ENCODE measurements at places on chromosomes 1 and 21.

- DNase-seq = no peak
Observed at GRCh38 chr1:184160236-184160635, 108.7 kb downstream of the TSEN15 start.

DNA sequence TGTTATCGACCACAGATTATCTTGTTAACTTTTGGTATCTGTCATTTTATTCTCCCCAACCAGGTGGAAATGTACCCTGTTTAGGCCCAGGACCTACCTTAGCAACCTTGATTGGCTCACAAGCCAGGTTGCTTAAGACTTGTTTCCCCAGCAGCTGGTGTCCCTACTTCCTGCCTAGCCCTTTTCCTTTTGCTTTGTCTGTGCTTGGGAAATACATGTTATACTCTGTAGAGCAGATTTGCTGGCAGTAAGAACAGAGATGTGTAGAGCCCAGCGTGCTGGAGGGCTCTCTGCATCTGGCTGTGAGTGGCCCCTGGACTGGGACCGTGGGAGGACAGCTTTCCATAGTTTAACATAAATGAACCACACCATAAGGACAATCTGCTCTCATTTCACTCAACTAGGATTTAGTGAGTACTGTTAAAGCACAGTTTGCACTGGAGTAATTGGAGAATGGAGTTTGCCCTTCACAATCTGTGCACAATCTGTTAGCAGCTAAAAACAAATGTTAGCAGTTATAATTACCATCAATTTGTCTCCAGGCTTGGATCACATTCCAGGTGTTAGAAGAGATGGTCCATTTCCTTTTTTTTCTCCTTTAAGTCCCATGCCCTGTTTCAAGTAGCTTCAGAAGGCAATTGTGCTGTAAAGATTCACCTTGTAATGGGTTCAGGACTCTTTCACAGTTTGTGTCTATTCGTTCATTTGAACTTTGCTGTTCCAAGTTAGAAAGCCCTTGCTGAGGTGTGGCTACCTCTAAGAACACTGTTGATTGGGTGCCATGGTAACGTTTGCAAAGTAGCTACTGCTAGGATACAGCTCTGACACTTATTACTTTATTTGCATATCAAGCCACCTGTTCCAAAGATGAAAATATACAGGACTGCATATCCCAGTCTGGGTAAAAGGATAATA, at the start of gene APOBEC4:
Gene APOBEC4, minus strand, starts transcription at position 770 of the 915 bp plus-strand sequence. CDS start 4,535 bp downstream, outside the sequence.
- DNase-seq = no peak

GRCh38 chr1:179007233-179007632, 18.5 kb upstream of the FAM20B start:
- no peak for DNase-seq

- no peak for DNase-seq
Observed at GRCh38 chr1:54857746-54858561, 29.0 kb downstream of the DHCR24 start.

GRCh38 chr1:215279682-215280081, 197.1 kb downstream of the KCNK2 start:
- no peak for DNase-seq

- DNase-seq = no peak
Observed at GRCh38 chr1:147833231-147833860, 69.2 kb upstream of the GJA8 start.

- DNase-seq = no peak
Observed at GRCh38 chr1:184473176-184473966, 86.5 kb downstream of the C1orf21 start.

DNA sequence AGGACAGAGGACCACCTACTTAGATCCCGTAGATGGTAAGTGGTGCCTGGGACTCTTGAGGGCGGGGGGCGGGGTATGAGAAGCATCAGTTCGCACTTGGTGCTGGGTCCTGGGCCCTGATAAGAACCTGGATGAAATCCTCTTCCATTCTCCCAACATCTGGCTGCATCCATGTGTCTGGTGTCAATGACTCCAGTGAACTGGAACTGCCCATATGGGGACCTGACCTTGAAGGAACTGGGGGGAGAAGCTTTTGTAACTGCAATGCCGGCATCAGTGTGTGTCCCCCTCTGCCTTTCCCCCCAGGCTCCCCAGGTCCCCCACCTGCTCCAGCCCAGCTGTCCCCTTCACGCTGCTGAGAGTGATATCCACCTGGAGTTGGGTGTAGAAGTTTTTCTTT, 49.7 kb upstream of the EPB41 start:
- no peak for DNase-seq

- DNase-seq = no peak
Observed at GRCh38 chr1:151585622-151586021, 26.2 kb upstream of the SNX27 start.

- no peak for DNase-seq
Observed at GRCh38 chr1:217021956-217022355, 298.7 kb upstream of the ESRRG start.

DNA sequence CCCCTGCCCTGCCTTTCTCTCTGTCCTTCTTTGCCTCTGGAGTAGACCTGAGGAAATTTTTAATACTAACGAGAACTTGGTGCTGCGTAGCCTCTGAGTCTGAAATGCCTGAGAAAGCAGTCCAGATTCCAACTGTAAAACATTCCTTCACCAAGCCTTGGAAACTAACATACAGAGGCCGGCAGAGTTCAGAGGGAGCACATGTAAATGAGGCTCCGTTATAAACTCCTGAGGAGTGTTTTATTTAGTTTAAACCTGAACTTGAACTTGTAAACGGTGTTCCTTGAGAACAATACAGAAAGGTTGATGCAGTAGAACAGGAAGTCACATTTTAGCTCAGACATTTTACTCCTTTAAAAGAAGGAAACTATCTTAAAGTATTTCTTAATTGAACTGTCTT, 280.7 kb downstream of the TM2D1 start:
- no peak for DNase-seq

DNA sequence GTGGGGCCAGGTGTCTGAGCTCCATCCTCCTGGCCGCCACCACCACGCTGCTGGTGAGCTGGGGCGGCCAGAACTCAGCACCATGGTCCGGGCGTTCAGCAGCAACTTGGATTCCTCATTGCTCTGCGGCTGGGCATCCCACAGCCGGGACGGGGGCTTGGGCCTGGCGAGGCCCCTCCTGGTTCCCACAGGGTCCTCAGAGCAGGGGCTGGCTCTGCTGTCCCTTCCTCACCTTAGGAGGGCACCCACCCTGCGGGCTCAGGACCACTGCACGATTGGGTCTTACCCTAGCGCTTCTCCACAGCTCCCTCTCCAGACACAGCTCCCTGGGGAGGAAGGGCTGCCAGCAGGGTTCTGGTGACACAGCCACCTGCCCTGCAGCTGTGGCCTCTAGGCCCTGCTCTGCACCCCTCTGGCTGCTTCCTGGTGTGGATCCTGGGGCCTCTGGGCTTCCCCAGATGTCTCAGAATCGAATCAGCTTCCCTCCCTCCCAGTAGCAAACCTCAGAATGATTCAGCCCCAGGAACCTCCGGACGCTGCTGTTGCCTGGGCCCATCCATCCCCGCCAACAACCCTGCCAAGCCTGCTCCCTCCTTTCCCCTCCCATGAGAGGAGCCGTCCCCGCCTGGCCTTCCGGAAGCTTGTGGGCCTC, 25.0 kb downstream of the CRYAA start:
- no peak for DNase-seq

DNA sequence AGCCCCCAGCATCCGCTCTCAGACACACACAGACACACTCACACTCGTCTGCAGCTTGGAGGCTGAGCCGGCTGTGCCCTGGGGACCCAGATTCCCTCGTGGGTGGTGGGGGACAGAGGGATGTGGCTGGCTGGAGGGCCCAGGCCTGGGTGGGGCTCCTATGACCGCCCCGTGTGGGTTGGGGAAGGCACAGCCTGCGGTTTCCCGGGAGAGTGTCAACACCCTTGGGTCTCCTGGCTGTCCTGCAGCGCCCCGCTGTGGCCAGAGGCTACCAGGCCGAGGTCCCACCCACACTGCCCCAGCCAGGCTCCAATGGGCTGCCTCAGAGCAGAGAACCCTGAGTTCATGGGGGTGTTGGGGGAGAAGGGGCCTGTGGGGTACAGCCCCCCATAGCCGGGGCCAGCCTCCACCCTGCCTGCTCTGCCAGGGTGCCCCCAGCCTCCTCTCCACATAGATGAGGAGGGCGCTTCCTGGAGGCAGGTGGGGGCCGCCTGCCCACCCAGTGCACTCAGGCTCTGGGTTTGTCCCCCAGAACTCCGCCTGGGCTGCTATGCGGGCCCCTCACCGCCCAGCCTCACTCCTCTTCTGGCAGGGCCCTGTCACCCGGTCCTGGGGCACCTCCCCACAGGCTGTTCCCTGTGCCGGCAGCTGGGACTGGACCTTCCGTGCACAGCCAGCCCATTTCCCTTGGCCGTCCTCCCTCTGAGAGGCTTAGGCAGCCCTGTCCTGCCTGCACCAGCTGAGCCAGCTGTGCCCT, at the start of gene TTC34:
Gene TTC34, minus strand, starts transcription at position 159 of the 757 bp plus-strand sequence. CDS start 866 bp downstream, outside the sequence.
- DNase-seq = no peak

- DNase-seq = no peak
Observed at GRCh38 chr21:15775981-15776380, 46.2 kb downstream of the USP25 start.

DNA sequence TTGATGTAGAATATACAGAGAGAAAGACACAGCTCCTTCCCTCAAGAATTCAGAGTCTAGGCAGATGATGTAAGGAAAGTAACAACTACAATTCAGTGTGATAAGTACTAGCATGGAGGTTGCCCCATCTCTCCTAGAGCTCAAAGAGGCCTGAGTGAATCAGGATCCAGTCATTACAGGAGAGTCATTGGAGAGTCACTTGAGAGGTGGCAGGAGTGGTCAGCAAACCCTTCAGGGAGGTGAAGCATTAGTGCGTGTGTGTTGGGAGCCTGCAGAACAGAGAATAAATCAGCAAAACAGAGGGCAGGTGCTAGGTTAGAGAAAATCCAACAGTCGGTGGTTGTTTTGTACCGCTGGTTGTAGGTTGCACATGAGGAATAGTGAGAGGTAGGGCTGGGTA, 46.1 kb downstream of the GRIK1 start:
- no peak for DNase-seq

GRCh38 chr1:202283379-202283844, 58.3 kb downstream of the UBE2T start:
- DNase-seq = no peak

DNA sequence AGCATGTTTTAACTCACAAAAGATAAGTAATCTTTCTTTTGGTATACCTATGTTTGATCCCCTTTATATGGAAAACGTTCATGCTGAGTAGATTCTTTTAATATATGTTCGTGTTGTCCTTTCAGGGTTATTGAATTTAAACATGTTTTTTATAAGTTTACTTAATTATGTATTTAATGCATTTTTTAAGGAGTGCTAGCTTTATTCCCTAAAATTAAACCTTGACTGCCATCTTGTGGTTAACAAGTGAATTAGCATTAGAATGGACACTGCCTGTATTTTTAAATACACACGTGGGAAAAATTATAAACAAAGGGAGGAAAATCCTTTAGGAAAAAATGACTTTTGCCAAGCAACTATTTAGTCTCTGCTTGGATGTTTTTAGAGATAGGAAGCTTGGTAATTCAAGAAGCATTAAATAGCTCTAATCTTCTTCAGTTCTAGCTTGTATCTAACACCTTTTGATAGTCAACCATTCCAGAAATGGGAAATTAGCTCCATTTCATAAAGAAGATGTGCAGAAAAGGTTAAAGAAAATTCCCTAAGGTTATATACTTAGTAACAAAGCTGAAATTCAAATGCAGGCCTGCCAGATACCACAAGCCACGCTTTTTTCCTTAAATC, 43.0 kb downstream of the UBE2U start:
- DNase-seq = no peak

DNA sequence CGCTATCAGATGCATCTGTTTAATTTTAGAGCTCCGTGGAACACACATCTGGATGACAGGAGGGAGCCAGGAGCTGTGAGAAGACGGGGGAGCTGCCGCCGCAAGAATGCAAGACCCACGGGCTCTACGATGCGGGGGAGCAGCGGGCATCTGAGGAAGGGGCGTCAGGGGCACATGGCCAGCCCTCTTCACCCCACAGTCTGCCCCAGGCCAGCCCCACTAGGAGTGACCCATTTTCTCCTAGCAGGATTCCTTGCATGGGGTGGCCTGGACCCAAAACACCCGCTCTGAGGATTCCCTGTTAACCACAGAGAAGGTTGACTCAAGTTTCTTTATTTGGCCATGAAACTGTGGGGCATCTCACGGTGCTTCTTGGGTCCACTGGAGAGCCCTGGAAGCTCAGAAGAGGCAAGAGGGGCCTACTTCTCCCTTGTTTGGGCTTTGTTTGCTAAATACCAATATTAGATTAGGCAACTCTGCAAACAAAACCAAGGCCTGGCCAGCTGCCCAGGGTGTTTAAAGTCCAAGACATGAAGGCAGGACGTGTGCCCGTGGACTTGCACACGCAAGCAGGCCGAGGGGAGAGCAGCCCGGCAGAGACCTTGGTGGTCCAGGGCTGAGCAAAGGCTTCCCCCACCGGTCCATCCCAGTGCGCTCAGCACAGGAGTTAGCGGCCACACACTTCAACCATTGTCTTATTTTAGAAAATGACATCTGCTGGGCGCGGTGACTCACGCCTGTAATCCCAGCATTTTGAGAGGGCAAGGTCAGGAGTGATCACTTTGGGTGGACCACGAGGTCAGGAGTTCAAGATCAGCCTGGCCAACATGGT, 89.8 kb downstream of the DHRS3 start:
- no peak for DNase-seq

DNA sequence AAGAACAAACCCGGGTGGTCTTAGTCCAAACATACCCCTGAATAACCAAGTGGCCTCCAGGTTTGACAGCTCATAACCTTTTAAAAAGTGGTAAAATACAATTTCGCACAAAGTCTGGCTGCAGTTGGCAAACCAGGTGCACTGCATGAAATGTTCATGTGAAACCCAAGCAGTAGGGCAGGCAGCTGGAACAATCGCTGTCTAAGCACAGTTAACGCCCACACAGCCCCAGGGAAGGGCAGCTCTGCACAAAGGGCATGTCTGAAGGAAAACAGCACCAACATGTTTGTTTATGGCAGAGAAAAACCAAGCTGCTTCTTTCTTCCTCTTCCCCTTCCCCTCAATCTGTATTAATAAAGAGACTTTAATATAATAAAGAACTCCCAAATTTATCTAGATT, 49.5 kb downstream of the KIAA1614 start:
- DNase-seq = no peak

- DNase-seq = no peak
Observed at GRCh38 chr1:219541946-219542345, 71.0 kb downstream of the ZC3H11B start.

DNA sequence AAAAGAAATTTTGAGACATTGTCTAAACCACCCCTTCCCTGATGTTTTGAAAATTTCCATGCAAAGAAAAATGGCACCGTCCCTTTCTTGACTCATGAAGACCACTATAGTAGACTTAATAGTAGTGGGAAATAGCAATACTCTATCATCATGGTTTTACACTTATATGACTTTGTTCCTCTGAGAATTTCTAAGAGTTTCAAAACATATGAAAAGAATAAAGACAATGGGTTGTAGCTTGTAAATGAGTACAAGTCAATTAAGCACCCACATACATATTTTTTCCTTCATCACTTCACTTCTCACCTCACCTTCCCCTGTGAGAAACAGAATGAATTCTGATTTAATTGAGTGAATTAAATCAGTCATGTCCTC, 151.7 kb downstream of the LYPLAL1 start:
- DNase-seq = no peak

All from neural crest cell (in vitro differentiated cells).